ENCODE measurements at places on chromosomes 6 and 20.

DNA sequence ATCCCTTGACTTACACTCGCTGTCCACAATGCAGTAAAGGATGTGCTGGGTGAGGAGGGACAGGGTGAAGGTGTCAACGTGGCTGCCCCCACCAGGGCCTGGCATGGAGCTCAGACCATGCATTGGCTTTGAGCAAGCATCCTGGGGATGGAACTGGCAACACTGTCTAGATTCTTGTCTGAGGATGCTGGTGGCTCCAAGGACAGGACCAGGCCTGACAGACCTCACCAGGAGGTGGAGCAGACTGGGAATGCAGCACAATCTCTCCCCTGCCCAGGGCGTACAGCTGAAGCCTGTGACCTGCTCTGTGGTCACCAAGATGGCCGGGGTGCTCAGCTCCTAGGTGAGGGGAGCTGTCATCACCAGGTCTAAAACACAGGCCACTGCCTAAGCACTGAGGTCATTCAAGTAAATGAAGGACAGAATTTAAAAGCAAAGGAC, 50.9 kb downstream of the MYH7B start:
- no peak for DNase-seq

DNA sequence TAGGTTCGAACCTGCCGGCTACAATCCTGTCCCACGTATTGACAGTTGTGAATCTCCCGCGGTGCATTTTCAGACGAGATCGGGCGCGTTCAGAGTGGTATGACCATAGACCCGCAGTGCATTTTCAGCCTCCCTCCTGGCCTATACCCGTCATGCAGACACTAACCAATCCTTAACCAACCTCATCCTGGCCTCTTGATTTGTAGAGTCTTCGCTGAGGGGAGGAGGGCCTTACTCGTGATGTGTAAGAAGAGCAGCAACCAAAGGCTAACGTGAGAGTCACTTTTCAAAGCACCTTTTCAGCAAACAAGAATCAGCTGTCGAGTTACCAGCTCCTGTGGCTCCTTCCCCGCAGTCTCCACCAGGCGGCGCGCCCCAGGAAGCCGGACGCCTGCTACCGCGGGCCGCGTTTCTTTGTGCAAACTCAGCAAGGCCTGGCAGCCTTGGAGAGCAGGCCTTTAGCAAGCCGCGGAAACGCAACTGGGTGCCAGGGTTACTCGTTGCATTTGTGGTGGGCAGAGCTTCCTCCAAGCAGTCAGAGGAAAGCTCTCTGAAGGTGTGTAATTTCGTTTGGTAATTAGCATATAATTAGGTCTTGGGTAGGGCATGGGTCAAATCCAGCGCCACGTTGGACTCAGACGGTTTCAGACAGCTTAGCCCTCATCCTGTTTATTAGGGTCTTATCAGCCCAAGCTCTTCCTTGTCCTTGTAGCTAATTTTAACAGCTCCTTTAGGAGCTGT, 139.8 kb downstream of the OR2B2 start:
- DNase-seq: peak; percentile 56

DNA sequence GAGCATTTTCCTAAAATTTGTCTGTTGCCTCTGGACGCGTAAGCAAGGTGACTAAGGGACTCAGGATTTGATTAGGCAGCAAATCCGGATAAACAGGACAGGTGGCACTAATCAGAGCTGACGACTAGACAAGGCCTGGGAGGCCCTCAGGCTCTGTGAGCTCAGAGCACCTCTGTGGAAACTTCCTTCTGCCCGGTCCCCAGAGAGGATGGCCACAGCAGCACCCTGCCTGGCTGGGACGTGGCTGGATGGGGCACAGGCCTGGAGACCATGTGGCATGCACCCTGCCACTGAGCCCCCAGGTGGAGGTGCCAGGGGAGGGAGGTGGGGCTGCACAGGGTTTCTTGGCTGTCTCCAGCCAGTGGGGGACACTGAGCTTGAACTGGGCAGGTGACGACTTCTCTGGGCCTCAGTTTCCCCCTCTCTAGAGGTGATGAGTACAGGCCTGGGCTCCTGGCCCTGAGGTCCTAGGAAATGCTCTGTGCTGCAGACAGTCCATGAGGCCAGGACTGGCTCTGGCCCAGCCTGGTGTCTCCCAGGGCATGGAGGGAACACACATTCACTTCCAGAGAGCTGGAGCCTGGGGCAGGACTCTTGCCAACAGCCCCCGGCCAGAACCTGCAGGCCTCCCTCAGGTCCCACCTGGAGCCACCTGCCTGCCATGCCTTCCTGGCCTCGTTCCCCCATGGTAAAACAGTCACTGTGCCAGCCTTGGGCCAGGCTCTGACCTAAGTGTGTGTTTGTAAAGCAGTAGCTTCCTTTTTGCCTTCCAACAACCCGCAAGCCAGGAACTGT, 39.6 kb upstream of the STX16 start:
- no peak for DNase-seq

DNA sequence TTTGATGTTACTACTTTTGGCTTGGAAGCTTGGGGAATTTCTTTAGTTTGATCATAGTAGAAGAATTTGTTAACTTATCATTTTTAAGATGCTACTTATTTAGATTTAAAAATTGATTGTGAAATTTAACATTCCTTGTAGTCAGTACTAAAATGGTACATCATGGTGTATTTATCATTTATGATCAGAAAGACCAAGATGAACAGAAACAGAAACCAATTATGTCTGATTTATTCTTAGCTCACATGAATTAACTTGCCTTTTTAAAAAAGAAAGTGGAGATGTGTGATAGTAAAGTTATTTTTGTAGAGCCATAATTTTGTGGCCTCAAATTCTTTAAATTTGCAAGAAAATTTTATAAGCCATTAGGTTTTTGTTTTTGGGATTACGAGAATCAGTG, 77.6 kb downstream of the LIN28B start:
- no peak for DNase-seq

DNA sequence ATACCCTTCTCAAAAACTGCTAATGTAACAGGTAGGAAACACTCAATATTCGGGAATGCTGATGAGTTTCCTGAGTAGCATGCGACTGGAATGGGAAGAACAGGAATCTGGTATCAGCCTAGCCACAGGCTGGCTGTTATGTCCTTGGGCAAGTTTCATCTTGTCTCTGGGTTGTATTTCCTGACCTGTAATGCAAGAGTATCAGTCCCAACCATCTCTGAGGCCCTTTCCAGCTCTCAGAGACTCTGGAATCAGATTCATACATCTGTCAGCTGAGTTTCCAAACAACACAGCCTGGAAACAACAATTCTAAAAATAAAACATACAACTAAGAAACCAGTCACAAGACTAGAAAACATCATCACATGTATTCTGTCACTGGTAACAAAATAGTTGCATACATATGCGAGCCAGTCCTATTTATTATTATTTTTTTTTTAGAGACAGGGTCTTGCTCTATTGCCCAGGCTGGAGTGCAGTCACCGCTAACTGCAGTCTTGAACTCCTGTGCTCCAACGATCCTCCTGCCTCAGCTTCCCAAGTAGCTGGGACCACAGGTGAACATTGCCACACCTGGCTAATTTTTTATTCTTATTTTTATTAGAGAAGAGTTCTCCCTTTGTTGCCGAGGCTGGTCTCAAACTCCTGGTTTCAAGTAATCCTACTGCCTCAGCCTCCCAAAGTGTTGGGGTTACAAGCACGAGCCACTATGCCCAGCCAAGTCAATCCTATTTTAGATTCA, 16.7 kb upstream of the TFAP2A start:
- no peak for DNase-seq

GRCh38 chr6:136784910-136785746, 7.1 kb downstream of the MAP3K5 start:
- DNase-seq: no peak

- no peak for DNase-seq
These were observed 201.0 kb downstream of the ASCC3 start for GRCh38 chr6:100680163-100680562.

DNA sequence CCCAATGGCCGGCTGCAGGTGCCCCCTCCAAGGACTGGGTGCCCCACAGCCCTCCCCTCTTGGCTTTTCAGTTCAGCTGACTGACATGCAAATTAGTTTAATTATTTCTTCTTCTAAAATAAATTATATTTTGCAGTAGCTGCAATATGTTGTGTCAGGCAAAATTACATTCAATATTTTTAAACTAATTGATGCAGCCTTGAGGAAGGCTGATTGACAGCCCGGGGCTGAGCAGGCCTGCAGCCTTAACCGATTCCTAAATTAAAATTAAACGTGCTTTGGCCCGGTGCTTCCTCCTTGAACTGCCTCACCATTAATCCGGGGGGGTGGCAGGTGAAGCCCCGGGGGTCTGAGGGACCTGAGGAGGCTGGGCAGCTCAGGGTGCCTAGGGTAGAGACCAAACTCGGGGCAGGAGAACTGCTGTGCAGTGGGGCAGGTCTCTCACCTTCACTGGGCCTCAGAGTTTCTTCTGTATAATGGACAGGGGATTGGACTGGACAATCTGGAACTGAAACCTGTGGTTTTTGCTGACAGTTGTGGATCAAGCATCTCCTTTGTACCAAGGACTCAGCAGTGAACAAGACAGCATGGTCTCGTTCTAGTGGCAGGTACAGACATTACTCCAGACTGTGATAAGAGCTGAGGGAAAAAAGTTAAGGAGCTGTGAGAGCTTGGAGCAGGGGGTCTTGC, 72.5 kb downstream of the CD40 start:
- DNase-seq: no peak

- DNase-seq: no peak
These were observed 97.7 kb downstream of the TMEM242 start for GRCh38 chr6:157225575-157225995.

DNA sequence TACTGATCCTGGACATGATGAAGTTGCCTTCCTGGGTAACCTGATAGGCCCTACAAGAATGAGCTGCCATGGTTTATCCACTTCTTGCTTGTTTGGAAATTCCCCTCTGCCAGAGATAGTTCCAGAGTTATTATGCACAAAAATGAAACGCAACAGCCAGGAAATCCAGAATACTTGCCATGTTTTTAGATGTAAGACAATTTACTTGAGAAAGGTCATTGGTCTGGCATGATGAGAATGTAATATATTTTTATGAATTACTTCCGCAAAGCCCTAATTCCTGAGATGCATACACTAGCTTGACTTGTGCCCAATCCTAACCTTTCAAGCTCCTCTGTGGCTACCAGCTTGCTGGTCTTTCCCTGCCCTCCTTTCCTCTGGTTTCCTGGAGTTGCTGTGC, 27.9 kb upstream of the NT5E start:
- DNase-seq: no peak

DNA sequence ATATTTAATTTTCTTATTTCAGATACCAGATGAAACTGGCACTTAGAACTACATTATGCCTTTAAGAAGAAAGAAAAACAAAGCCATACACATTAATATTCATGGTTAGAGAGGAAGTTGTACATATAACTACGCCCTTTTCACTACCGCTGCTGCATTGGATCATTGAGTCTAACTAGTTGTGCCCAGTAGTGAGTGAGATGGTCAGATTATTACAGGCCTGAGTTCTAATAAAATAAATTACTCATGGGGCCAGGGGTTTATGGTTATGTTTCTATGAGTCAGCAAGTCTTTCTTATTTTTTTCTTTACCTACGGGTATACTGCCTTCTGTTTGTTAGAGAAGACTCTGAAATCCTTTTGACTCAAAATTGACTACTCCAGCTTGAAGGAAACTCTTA, 11.5 kb downstream of the RIOK1 start:
- DNase-seq: no peak

GRCh38 chr6:142945446-142946180, 637 bp upstream of the HIVEP2 start:
- DNase-seq: peak; percentile 29

DNA sequence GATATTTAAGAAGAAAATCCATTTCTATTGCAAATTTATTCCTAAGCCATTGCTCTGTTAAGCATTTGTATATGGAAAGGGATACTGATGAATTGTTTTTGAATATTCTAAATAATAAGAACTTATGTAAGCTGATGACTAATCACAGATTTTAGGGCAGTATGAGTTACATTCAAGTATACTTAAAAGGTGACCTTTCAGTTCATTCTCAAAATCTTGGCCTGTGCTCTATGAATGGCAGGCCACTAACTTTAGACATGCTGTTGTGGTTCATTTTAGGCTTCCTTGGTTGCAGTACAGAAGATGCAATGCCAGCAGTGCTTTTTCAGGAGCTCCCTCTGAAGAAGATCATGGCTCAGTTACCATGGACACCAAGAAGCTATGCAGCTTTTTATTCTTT, 380.4 kb downstream of the CENPW start:
- no peak for DNase-seq

GRCh38 chr20:1844325-1845162, 50.7 kb upstream of the SIRPA start:
- no peak for DNase-seq

GRCh38 chr6:30568245-30568644, 3.0 kb upstream of the ABCF1 start:
- no peak for DNase-seq

DNA sequence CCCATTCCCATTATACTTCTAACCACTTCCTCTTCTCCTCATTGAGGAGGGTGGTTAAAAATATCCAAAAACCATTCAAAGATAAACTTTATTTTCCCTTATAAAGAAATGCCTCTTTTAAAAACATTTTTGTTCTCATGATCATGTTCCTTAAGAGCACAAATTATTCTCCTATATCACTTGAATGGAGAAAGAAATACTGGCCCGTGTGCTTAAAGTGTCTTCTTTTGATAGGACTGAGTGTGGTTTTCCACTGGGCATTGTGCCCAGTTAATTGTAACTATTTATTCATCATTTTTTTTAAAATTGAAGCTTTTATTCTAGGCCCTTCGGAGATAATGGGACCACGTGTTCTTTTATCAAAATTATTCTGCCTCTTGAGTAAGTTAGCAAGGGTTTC, 871.5 kb downstream of the QKI start:
- no peak for DNase-seq

GRCh38 chr6:33314943-33315792, 1.3 kb upstream of the TAPBP start:
- DNase-seq: no peak

DNA sequence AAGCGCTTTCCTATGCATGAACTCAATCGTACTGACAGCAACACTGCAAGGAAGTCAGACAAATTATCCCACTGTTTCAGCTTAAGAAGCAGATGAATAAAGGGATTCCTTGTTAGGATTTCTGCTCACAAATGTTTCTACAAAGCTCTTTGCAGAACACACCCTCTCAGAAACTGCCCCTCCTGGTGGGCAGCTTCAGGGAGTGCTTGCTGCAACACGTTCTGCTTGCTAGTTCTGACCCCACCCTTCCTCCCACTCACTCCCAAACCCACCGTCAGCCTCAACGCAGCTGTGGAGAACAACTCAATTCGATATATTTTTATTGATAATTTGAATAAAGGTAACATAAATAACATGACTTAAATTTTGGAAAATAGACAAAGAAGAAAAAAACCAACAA, 250.8 kb upstream of the PRDM1 start:
- DNase-seq: no peak

DNA sequence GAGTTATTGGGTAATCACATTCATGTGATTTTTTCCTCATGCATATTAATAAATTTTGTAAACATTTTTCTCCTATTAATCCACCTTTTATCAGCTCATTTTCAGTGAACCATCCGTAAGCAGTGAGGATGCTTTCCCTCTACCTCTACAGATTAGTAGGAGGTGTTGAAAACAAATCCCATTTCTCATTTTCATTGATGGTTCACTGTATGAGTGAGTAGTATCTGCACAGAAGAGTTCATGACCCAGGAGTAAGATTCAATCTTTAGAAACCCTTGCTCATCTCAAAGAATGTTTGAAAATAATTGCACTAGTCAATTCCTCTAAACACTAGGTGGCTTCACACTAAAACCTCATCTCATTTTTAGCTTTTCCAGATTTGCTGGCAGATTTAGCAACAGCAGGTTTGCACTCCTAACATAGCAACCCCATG, 440.0 kb downstream of the HAO1 start:
- DNase-seq: no peak

- DNase-seq: no peak
These were observed 243.2 kb upstream of the TENT5A start for GRCh38 chr6:81995548-81996289.
